CD8-positive, alpha-beta T cell (primary cell): ENCODE measurements at places on chromosomes 6 and 20.

- no peak for DNase-seq
These were observed 176.2 kb upstream of the AHI1 start for GRCh38 chr6:135673501-135674309.

DNA sequence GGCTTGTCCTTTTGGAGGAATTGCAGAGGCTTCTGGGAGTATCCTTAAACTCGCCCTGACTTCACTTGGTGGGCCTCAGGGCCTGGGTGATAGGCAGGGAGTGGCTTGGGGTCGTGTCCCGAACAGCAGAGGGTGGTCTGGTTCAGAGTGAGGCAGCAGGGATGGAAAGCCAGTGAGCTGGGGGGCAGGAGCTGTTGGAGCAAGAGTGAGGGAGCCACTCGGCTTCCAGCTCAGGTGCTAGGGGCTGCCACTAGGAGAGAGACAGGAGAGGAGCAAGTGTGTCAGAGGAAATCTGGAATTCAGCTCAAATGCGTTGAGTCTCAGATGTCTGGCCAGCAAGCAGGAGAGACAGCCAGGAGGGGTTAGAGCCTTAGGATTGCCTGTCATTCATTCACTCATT, 85.8 kb downstream of the DLGAP4 start:
- DNase-seq: no peak

GRCh38 chr6:53358440-53359094, 9.8 kb upstream of the ELOVL5 start:
- no peak for DNase-seq

GRCh38 chr6:3584606-3585005, 127.8 kb upstream of the SLC22A23 start:
- no peak for DNase-seq

DNA sequence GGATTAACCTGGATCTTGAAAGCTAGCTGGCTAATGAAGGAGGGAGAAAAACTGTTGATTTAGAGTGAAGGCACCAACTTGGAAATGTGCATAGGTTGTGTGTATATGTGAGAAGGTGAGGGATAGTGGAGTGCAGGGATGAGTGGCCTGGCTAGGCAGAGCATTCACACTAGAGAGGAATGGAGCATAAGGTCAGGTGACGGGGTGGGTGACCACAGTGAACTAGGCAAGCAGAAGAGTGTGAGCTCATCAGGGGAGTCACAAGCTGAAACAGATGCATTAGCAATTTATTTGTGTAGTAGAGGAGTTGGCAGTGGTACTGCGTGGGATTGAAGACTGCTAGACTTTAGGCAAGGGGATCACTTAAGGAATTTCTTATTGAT, 10.5 kb downstream of the ANKRD66 start:
- DNase-seq: no peak

GRCh38 chr6:3194535-3195419, 32.7 kb downstream of the TUBB2B start:
- no peak for DNase-seq

DNA sequence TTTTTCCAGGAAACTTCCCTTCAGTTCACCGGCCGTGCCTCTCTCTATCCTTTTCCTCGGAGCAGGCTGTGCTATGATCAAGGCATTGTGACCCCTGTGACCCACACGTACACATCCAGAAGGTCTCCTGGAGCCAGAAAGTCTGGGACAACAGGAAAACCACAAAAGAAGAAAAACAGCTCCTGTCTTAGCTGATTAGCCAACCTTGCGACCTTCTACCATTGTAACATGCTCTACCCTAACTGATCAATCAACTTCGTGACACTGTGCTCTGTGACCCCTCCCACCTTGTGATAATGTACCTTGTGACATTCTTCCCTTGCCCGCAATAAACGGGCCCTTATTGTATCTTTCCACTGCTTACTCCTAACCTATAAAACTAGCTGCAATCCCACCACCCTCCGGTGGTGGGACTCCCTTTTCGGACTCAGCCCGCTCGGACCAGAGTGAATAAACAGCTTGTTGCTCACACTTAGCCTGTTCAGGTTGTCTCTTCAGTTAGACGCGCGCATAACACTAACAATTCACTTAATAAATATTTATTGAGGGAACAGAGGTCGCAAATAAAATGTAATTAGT, 24.2 kb downstream of the ZNF311 start:
- DNase-seq: peak; percentile 62

GRCh38 chr6:92962846-92963245, 456.5 kb downstream of the EPHA7 start:
- no peak for DNase-seq
